Activated T-cell treated with anti-CD3 and anti-CD28 coated beads, Interleukin-2, amount 50 U/mL, for 1 hour (primary cell): ENCODE measurements at places on chromosomes 6 and 20.

DNA sequence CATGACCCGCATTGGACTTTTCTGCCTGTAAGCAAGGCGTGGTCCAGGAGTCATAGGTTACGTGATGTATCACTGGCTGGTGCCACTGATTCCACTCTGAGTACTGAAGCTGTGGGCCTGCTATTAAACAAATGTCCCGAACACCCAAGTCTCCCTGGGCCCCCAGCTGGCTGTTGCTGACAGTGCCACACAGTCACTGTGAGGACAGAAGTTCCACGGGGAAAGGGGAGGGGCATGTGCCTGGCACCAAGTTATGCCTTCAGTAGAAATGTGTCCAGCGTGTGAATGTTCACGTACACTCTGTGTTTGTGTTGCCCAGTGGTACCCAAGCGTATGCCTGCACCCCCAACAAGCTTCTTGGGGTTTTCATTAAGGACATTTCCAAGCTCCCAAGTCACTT, 171.4 kb upstream of the QKI start:
- no peak for DNase-seq

DNA sequence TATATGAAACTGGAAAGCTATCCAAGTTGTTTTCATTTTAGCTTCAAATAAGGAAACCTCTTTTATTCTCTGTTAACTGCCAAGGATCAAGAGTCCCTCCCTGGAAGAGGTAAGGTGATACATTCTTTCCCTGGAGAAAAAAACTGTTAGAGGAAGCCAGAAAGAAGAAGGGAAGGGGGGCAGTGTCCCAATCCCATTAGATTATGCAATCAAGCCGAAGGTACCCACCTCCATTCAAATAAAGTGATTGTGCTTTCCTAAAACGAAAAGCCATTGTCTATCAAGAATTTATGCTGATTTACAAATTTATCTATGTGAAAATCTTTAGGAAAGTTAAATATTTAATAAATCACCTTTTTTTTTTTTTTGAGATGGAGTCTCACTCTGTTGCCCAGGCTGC, 9.5 kb upstream of the UQCC1 start:
- DNase-seq = no peak

- DNase-seq = no peak
Measured at GRCh38 chr6:14912226-14912625, 333.6 kb upstream of the JARID2 start.

- no peak for DNase-seq
Measured at GRCh38 chr6:32096394-32097258, 12.5 kb downstream of the TNXB start.

DNA sequence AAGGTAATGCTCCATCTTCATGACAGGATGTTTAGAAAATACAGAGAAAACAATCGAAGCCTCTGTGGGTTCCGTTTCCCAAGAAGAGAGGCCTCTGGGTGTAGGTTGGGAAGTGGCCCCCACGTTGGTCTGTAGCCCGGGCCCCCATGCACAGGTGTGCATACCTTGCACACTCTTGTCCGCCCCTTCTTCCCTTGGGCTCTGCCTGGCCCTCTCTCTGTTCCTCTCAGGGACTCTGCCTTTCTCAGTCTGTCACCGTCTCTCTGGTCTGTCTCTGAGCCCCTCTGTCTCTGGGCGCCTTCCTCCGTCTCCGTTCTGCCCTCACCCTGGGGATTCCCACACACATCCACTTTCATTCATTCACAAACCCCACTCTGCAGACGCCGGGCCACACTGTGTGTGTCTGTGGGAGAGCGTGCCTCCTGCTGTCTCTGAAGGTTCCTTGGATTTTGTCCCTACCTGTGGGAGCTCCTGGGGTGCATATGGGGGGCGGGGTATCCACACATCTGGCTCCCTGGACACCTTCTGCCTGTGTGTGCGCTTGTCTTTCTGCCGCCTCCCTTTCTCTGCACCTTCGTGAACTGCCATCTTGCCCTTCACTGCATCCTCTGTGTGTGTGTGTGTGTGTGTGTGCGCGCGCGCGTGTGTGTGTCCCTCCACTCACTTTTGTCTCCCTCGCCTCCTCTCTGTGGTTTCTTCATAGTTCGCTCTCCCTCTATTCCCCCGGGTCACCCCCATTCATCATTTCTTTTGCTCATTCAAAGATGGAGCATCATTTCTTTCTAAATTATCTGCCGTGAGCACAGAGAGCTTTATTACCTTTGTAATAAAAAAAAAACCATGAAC, 75.3 kb downstream of the SRC start:
- DNase-seq = no peak

- DNase-seq = no peak
Measured at GRCh38 chr6:152695372-152696045, 2.2 kb upstream of the MYCT1 start.

- no peak for DNase-seq
Measured at GRCh38 chr6:15892369-15892768, 229.5 kb upstream of the DTNBP1 start.

- DNase-seq = no peak
Measured at GRCh38 chr6:47977314-47977713, 133.7 kb downstream of the PTCHD4 start.

GRCh38 chr6:139647016-139647415, 272.6 kb upstream of the CITED2 start:
- DNase-seq = no peak

- no peak for DNase-seq
Measured at GRCh38 chr20:41300383-41300782, 17.1 kb downstream of the ZHX3 start.

- no peak for DNase-seq
Measured at GRCh38 chr20:10715035-10715434, 41.2 kb upstream of the JAG1 start.

- no peak for DNase-seq
Measured at GRCh38 chr6:55958790-55959189, 83.4 kb upstream of the BMP5 start.

- no peak for DNase-seq
Measured at GRCh38 chr6:79536585-79536953, 661 bp downstream of the LCA5 start.

- no peak for DNase-seq
Measured at GRCh38 chr20:9514461-9515213, at the start of gene LAMP5. Gene LAMP5 (plus strand): TSS chr20:9514590. CDS start chr20:9514853, 263 bp downstream.

DNA sequence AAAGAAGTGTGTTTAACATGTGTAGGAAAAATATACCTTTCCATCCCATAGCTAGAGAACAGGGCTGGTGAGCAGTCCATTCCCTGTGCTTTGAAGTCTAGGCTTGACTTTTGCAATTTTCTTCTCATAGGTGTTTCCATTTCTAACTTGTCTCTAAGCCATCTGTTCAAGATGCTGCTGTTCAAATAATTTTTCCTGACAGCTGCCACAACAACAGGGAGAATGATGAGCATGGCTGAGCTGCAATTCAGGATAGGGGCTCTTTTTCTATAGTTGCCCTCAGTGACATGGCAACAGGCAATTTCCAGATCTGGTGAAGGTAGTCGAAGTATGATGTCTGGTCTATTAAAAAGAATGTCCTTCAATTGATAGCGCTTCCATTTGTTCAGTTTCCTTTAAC, 103.0 kb upstream of the HS3ST5 start:
- no peak for DNase-seq

DNA sequence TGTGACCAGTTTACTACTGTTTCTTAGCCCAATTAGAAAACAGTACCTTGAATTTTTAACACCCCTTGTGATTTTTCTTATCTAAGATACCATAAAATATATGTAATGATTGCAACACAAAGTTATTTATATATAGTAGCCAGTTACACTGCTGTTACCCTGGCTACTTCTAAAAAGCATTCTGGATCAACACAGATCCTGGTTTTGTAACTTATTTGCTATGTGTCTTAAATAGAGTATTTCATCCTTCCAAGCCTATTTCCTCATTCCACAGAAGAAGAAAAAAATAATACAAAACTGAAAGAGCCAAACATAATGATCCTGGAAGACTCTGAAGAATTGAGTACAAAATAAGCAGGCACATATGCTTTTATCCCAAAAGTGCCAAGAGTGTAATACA, 19.0 kb upstream of the GSTA4 start:
- no peak for DNase-seq

- no peak for DNase-seq
Measured at GRCh38 chr6:140051521-140052512, 677.4 kb upstream of the CITED2 start.
